NCI-H1417 (cell line): ENCODE measurements at places on chromosomes 1 and 21.

- DNase-seq: no peak
These were observed 16.0 kb upstream of the SCCPDH start for GRCh38 chr1:246708166-246708565.

DNA sequence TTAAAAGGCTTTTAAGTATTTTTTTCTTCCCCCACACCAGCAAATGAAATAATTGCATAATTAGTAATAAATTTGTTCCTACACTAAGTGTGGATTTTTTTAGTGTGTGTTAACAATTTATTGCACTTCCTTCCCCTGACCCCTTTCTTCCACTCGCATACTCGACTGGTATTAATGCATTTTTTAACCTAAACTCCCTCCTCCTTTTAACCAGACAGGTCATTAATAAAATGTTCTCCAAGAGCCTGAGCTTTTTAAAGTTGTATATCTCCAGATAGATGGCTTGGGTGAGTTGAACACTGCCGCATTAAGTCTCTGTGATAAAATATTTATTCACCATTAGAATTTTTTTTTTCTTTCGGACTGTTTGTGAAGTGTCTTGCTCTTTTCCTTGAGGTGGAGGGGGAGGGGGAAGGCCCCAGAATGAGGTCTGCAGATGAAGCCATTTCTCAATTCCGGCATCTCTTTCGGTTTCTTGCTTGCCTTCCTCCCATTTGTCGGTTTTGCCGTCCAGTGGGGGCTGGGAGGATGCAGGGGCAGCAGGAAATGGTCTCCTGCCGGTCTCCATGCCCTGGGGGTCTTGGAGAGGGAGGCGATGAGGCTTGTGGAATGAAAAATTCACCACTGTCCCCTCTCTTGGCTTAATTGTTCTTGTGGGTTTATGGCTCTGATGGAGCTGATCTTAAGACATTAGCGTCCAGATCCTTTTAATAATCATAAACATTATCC lies 64.1 kb upstream of the ACTL8 start:
- DNase-seq: no peak

- peak; percentile 11 for DNase-seq
These were observed 180.7 kb upstream of the ZNHIT6 start for GRCh38 chr1:85888921-85889320.

- peak; percentile 20 for DNase-seq
These were observed 1.3 kb upstream of the NT5C1A start for GRCh38 chr1:39673215-39673614.

DNA sequence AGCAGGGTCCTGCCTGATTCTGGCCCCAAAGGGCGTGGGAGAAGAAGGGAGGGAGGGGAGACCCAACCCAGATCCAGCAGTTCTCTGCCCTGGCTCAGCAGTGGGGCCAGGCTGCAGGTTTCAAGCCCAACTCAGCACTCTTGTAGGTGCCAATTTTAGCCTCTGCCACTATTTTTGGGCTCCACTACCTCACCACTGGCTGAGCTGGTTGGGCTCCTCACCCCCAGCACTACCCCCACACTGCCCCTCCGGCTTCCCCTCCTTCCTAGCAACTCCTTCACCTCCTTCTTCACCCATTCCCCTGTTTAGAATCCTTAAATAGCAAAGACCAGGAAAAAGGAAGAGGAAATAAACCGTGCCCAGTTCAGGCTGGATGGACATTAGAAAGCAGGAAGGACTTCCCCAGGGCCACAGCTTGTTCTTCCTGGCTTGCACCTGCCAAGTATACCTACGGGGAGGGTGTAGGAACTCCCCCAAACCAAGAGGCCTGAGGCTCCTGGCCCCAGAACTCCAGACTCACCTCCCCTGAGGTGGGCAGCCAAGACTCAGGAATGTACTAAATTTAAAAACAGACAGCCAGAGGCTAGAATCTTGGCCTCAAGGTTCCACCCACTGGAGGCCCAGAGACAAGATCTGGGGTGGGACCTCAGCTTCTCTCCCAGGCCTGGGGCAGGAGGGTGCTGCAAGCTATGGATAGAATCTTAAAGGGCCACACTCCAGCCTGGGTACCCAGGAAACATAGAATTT lies 1.4 kb upstream of the ARHGEF2 start:
- DNase-seq: no peak

GRCh38 chr21:17829472-17829871 lies 10.3 kb upstream of the C21orf91 start:
- DNase-seq: no peak

- DNase-seq: no peak
These were observed 67.5 kb upstream of the RGS7 start for GRCh38 chr1:241424480-241424971.

DNA sequence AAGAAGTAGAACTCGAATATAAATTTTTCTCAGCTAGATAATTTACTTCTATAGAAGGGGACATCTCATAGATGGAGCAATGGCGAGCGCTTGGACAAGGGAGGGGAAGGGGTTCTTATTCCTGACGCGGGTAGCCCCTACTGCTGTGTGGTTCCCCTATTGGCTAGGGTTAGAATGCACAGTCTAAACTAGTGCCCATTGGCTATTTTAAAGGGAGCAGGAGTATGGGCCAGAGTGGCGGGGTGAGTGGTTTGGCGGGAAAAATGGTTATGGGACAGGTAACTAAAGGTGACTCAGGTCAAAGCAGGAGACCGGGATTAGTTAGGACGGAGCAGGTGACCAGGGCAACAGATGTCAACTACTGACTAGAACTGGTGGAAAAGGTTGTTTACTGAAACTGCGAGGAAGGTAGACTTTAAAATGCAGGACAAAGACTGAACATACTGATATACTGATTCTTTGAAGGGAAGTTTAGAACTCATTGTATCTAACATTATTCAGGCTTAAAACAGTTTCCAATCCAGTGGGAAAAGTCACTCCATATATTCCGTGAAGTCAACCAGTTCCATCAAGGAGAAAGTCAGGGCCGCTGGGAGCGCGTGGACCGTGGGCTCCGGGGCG lies 940 bp upstream of the ATAD3A start:
- no peak for DNase-seq

GRCh38 chr1:228313536-228314277 lies 92.9 kb downstream of the TRIM11 start:
- DNase-seq: no peak

DNA sequence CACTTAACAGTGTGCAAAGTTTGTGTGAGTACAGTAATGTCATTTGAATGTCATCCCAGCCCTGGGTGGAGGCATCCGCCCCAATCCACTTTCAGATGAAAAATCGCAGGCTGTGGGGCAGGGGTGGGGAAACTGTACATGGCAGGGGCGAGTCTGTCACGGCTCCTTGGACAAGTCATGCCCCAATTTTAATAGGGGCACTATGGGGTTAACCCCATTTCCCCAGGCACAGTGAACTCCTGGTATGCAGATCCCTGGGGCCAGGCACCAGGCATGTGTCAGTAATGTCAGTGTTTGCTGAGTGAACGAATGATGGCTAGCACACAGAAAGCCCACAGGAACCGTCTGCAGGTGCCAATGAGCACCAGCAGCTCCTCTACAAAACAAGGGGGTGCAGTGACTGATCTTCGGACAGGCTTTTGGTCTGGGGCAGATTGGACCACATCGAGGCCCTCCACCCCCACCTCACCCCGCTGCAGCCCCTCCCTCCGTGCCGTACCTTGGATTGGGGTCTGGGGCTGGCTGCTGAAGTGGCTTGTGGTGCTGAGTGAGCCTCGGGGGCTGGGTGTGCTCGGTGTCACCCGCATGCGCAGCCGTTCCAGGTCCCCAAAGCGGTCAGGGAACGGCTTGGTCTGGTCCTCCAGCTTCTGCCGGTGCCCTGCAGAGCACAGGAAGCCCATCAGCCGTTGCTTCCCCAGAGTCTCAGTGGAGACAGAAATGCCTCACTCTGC lies 23.2 kb downstream of the RUNX3 start:
- DNase-seq: no peak

DNA sequence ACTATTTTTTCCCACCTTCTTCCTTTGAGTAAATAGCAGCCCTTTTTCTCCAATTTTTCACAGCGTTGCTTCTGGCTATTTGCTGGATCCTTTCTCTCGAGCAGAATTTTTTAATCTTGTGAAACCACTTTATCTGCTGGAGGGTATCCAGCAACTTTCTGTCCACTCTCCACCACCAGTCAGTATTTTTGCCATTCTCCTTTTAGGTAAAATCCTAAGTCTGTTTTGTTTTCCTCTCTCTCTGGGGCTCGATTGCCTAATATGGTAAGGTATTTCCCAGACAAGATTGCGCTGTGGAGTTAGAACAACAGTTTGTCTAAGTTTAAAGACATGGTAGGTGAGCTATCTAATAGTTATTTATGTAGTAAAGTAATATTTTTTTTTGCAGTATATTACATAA lies 156.9 kb downstream of the PPP1R12B start:
- no peak for DNase-seq

DNA sequence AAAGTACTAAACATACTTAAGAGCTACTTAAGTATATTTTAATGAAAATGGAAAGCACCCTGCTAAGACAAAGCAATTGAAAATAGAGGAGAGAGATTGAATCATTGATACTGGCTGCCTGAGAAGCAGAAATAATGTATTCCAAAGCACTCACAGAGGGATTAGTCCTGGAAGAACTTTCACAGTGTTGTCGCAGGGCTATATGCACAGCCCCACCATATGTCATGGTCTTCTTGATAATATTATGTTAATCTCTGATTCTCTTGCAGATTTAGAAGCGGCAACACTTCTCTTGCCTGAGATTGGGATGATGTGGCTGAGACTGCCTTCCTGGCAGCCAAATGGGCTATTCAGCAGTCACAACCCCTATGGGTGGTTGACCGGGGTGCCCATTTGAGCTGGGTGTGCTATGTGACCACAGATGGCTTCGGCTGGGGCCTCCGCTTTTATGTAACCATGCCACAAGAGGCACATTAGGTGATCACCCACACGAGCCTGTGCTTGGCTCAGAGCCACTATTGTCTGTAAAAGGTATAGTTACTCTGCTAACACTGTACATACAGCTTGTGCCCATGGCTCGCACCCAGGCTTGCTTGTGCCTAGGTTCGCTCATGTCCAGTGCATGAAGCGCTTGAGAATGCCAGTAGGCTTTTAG lies 152.2 kb upstream of the SGIP1 start:
- DNase-seq: no peak

- DNase-seq: no peak
These were observed 2.9 kb downstream of the CRNN start for GRCh38 chr1:152411134-152411533.

GRCh38 chr1:26028490-26028980 lies 7.0 kb downstream of the EXTL1 start:
- no peak for DNase-seq

DNA sequence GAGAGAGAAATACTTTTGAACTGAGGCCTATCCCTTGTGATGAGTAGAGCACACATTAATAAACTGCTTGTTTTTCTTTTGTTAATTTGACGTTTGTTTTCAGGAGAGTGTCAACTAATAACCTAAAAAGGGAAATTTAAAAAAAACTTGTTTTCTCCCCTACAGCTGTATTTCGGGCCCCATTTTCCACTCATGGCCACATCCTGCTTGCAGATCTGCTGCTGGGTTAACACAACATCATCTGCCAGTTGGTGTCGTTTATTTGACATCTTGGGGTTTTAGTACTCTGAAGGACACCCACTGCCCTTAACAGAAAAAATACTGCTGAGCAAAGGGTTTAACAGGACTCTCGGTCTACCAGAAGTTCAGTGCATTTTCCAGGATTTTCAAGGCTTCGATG lies 848 bp upstream of the PYHIN1 start:
- DNase-seq: no peak

DNA sequence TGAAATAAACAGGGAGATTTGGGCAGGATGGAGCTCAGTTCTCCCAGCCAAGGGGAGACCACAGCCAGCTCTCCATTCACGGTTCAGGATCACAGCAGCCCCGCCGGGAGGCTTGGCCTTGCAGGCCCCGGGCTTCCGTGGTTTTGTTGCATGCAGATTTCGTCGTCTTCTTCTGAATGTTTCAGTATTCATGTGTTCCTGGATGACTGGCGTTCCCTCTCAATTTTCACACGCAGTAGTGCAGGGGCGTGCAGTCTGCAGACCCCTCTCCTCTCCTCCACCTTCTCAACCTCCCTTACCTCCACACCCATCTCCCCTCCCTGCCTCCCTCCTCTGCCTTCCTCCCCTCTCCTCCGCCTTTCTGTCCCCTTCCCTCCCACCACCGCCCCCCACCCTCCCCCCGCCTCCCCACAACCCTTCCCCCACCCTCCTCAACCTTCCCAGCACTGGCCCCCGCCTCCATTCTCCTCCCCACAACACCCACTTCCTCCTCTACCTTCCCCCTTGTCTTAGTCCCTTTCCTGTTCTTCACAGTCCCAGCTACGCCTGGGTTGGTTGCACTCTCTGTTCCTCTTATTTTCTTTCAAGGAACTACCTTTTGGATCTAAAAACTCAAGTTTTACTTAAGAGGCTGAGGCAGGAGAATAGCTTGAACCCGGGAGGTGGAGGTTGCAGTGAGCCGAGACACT lies 8.4 kb upstream of the SLC19A1 start:
- DNase-seq: no peak

- DNase-seq: no peak
These were observed 719.1 kb upstream of the B3GALT2 start for GRCh38 chr1:193905288-193906085.

- no peak for DNase-seq
These were observed 125.3 kb downstream of the SYT2 start for GRCh38 chr1:202584707-202585589.

DNA sequence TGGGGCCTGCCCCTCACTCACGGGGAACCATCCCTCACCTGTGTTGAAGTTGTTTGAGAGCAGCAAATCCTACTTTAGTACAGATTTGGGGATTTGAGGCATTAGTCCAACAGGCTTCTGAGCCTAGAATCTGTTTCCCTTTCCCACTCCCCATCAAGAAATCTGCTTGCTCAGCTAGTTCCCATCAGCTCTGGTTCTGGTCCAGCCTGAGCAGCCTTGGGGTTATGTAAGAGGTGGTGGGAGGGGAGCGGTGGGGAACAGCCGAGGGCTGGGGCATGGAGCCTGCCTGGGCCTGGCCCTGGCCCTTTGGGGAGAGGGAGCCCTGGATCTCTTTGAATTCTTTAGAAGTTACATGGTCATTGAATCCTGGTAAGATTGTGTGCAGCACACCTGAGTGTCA lies 4.1 kb downstream of the GSTM5 start:
- DNase-seq: no peak

DNA sequence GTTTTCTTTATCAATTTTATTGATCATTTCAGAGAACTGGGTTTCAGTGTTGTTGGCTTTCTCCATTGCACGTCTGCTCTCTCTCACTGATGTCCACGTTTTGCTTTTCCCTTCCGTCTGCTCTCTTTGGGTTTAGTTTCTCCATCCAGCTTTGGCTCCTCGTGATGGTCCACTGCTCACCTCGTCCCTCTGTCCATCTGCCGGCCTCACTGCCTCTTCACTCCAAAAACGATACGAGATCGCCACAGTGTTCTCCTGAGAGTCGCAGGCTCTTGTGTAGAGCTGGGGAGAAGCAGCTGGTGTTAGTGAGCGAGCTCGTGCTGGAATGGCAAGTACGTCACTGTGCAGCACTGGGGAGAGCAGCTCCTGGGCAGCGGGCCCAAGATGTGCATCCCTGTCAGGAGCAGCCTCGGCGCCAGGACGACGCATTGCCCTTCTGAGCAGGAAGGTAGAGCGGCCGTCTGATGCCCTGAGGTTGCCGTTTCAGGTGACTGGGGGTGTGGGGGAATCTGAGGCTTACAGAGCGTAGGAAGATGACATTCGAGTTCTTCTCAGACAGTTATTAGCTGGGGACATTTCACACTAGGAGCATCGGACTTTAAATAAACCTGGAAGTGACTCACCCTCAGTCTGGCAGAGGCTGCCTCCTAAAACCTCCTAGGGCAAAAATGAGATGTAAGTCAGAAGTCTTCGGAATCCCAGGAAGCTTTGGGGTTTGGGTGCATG lies 31.4 kb upstream of the PCBP3 start:
- peak; percentile 24 for DNase-seq
